ENCODE measurements at places on chromosomes 2 and 18.
A peak's percentile ranks its signal among the peaks of the same experiment; 100 is the strongest.

DNA sequence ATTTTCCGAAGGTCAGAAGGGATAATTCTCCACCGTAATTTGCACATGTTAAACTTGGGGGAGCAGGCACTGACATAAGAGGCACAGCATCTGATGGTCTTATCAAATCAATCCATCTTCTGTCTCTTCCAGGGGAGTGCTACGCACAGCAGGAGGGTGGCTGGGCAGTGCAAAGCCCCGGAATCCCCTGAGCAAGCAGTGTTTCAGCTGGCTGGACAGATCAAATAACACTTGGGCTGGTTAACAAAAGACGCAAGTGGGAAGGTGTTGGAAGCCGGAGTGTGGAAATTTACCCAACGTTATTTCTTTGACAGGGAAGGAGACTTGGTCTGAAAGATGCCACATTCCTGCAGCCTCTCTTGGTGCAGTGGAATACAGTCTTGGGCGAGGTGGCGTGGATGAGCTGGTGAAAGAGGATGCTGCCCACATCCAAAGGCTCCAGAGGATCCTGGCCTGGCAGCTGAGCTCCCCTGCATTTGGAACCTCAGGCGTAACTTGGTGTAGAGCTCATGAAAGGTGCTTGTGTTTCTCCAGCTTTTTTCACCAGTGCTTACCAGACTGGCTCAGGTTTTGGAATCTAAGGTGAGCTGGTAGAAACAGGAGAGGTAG is 103.0 kb downstream of the MAPK4 start:
- no peak for DNase-seq

DNA sequence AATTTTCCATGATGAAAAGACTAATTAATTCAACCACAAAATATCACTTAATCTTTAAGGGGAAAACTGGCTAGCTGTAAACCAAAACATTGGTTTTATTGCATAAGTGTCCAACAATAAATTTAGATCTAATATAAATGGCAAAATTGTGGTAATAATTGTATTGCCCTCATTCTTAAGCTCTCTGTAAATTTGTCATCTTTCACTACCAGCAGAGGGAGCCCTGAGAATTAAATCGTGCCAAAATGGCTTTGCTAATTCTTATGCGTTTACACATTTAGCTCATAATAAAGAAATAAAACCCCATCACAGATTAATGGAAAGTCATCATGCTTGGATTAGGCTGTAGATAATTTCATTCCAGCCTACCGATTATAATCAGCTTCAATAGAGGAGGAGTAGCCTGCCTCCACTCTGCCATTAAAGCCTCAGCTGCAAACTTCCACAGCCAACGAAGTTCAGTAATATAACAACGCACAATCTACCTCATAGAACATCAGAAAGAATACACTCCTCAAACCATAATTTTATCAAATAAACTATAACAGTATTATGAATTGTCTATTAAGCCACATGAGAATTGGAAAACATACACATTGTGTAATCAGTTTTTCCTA is 70.0 kb upstream of the ATP5MC3 start:
- no peak for DNase-seq

DNA sequence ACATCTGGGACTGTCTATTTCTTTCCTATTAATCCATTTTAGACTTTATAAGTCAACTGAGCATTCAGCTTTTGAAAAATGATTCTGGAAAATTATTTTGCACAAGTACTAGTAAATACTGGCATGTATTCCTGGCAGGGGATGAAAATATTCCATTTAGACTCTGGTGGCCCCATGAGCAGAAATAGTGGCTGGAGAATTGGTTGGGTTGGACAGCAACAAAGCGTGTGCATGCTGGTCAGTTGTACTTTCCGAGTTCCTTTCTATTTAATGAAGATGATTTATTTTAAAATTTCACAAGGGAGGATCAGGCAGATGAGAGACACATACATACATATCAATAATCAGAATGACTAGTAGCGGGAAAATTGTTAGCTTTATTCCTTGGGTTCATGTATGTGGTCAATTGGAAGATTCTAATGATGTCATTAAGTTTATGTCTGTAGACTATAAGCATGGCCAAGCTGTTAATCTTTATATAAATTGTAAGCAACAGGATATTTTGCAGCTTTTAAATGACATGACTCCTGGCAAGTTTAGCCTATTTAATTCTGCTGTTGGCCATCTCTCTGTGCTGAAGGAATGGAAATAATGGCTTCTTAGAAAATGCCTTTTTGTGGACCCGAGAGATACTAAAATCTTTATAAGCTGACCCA is 541.6 kb downstream of the SLC4A3 start:
- DNase-seq = peak; percentile 57

DNA sequence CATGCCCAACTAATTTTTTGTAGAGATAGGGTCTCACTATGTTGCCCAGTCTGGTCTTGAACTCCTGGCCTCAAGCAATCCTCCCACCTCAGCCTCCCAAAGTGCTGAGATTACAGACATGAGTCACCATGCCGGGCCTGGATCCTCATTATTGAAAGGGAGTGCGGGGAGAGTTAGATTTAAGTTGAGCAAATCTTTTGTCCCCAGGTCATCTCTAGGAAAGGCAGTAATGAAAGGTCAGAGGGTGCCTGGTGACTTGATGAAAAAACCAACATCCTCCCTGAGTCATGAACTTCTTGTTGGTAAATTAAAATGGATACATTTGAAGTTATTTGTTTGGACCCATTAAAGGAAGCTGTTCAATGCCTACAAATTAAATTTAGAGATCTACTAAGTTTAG is 25.1 kb downstream of the STAT4 start:
- no peak for DNase-seq

- no peak for DNase-seq
These were observed 24.8 kb downstream of the GIGYF2 start for GRCh38 chr2:232721882-232722281.

DNA sequence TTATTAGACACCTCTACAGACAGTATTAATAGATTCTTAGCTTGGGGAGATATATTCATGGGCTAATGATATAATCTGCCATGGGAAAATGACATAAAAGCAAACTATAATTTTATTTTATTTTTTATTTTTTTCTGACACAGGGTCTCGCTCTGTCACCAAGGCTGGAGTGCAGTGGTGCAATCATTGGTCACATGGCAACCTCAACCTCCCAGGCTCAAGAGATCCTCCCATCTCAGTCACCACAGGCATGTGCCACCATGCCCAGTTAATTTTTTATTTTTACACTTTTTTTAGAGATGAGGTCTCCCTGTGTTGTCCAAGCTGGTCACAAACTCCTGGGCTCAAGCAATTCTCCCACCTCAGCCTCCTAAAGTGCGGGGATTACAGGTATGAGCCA is 39.3 kb downstream of the RTN4 start:
- DNase-seq = no peak

DNA sequence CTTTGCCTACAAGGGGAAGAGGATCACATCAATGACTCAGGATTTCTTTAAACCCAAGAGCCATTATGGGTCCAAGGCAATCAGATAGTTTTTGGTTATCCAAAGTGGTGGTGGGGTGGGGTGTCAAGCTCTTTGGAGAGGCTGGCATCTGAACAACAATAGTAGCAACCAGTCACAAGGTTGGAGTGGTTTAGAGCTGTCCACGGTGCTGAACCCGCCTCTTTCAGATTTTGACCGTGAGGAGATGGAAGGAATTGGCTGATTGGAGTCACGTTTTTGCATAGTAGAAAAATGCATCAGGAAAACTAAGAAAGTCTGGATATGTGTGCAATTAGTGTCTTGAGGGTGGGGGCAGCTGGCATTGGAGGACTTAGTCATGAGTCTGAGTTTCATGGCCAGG is 159.9 kb downstream of the LOXHD1 start:
- peak; percentile 49 for DNase-seq

GRCh38 chr2:129233751-129234406 is 745.6 kb upstream of the RAB6C start:
- DNase-seq = peak; percentile 46

- DNase-seq = no peak
These were observed 17.6 kb upstream of the SLC9A2 start for GRCh38 chr2:102601730-102602129.

DNA sequence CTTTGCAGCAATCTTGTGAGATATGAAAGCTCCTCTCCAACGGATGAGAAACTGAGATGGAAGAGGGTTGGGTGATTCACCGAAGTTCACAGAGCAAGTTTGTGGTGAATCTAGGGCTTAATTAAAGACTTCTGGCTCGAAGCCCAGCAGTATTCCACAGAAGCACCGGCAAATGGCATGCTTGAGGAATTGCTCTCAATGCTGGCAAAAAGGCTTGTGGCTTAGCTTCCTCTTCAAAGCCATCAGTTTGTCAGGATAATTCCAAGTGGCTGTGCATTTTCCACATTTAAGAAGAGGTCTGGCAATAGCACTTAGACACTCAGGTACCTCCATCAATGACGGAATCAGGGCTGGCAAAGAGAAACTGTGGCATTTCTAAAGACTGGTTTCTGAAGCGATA is 98.7 kb upstream of the SLC66A3 start:
- peak; percentile 30 for DNase-seq

DNA sequence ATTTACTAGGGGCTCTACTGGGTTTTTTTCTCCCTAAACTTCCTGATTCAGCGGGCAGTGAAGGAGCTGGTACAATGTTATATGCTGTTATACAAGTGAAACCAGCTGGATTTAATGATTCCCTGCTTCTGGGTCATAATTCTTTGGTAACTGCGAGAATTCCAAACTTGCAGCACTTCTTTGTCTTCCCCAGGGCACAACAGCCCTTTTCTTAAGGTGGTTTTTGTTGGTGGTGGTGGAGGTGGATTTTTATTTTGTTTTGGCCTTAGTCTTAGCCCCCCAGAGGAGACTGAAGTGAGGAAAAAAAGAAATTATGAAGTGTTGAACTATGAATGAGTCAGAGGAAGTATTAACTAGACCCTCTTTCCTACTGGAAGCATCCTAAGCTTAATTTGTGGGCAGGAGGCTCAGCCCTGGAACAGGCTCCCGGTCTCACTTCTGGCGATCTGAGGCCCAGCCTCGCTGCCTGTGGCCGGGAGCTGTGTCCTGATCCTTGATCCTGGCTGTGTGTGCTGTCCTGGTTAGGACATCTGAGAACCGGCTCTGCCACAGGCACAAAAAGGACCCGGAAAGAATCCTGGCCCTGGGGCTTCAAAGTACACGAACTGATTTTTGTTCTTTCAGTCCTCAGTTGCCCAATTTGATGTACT is 141.9 kb downstream of the LYPD6B start:
- no peak for DNase-seq

GRCh38 chr2:9797681-9798556 is 45.4 kb upstream of the TAF1B start:
- DNase-seq = no peak

- DNase-seq = peak; percentile 88
These were observed 111.4 kb downstream of the NFATC1 start for GRCh38 chr18:79507076-79507545.

- peak; percentile 15 for DNase-seq
These were observed 4.9 kb upstream of the DUSP2 start for GRCh38 chr2:96150007-96150640.

GRCh38 chr18:26383454-26384270 is 157.4 kb downstream of the TAF4B start:
- no peak for DNase-seq

- DNase-seq = peak; percentile 14
These were observed 448.1 kb upstream of the VRK2 start for GRCh38 chr2:57598551-57598950.

DNA sequence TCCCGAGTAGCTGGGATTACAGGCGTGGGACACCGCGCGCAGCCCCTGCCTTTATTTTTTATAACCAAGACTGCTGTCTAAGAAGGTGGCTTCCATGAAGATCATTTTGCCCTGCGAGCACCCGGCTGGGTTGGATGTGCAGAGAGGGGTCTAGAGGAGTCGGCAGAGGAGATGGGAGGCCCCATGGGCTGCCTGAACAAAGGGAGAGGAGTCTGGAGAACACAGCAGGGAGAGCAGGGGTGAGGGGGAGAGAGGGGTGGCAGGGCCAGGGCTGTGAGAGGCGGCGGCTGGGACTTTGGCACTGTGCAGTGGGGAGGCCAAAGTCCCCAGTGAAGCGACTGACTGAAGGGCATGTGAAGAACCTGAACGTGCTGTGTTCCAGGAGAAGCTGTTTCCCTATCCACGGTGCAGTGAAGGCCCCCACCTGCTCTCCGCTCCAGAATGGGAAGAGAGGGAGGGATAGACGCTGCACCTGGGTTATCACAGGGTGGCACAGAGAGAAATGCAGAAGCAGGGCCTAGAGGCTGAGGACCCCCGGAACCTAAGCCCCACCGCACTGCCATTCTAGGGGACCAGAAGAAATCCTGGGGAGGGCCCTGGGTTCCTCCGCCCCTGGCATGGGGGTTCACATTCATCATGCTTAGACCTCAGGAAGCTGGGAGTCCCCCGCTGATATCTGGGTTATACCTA is 24.8 kb upstream of the FOSL2 start:
- no peak for DNase-seq

DNA sequence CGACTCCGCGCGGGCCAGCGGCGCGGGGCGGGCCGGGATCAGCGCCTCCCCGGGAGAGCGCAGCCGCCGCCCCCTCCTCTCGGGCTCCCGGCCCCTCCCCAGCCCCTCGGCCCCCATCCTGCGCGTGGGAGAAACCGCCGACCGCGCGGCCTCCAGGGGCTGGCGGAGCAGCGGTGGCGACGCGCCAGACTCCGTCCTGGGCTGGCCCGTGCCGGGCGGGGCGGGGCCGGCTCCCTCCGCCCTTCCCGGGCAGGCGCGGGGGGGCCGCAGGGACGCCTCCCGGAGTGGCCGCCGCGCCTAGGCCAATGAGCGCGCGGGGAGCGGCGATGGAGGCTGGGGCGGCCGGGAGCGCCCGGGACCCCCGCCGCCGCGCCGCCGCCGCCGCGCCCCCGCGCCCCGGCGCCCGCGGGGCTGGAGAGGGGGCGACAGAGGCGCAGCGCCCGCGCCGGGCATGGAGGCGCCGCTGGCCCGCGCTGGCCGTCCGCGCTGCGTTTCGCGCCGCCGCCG is 49.1 kb downstream of the KCNIP3 start:
- peak; percentile 65 for DNase-seq

- no peak for DNase-seq
These were observed 22.7 kb upstream of the TFPI start for GRCh38 chr2:187576906-187577305.

DNA sequence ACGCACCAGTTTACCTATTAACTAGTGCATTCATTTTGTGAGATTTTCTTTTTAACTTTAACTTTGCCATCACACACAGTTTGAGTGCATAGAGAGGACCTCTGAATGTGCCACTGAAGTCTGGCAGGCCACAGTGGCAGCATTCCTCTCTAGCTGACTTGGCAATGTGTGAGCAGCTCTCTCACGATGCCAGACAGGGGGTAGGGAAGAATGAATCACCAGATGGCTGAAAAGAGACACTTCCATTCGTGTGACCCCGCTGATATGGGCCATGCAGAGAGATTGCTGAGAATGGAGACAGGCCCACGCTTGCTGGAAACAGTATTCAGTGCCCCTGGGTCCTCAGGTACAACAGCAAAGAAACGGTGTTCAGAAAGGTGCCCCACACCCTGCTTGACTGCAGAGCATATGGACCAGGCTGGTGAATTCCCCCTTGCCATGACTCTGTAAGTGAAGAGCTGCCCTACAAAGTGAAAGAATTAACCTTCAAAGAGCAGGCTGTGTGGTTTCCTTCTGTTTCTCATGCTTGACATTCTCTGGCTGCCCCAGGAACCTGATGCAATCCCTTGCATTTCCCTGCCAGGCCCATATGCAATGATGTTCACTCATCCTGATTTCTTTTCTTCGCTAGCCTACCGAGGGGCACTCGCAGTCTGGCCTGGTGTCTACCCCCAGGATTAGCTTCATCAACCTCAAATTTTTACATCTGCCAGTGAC is 236.1 kb downstream of the CDH20 start:
- no peak for DNase-seq
